ENCODE measurements at places on chromosomes 3 and 15.

- DNase-seq: no peak
Measured at GRCh38 chr3:98954791-98955604, 53.5 kb upstream of the DCBLD2 start.

DNA sequence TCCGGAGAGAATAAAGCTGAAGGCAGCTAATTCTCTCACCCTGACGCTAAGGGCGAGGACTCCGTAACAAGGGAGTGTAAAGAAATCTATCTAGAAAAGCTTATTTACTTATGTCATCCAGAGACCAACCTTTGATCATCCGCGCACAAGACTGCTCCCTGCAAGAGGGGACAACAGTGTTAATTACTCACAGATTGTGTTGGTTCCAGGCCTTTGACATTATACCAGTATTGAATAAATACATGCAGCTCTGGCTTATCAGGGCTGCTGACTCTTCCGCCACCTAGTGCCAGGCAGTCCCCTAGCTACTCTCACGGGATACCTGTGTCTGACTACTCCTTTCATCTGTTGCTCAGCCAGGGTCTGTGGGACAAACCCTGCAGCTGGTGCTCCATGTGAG lies 211.7 kb downstream of the DTWD1 start:
- no peak for DNase-seq

DNA sequence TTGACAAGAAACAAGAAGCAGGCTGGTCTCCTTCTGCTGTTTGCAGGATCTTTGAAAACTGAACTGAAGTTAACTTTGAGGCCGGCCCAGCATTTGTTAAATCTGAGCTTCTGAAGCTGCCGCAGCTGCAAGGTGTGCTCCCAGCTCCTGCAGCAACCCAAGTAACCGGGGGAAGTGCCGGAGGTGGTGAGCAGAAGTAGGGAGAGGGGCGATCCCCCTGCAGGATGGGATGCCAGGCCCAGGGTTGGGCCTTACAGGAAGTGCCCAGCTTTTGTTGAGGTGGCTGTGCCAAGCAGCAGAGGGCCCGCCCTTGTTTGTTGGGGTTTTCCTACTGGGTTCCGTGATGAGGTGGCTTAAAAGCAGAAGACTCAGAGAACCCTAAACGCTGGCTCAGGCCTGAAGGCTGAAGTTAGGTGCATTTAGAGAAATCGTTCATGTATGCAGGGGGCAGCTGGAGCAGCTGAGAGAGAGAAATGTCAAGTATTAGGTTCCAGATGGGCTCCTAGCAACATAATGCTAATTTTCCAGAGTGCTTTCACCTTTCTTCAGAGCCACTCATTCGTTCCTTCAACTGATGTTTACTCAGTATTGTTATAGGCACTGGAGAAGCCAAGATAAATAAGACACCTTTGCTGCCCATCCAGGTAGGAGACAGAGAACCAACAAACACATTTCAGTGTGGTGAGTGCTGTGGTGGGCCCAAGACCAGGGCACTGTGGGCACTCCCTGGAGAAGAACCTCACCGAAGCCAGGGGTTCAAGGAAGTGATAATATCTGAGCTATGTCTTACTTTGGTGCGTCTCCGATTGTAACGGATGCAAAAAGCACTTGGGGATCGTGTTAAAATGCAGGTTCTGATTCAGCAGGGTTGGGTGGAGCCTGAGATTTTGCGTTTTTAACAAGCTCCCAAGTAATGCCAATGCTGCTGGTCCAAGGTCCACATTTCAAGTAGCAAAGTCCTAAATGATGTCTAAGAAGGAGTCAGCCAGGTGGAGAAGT lies 42.2 kb upstream of the PLCL2 start:
- DNase-seq: peak; percentile 75

GRCh38 chr3:56960234-56960917 lies 100.1 kb upstream of the SPATA12 start:
- peak; percentile 7 for DNase-seq

- peak; percentile 5 for DNase-seq
Measured at GRCh38 chr15:94582368-94582767, 351.0 kb downstream of the MCTP2 start.

DNA sequence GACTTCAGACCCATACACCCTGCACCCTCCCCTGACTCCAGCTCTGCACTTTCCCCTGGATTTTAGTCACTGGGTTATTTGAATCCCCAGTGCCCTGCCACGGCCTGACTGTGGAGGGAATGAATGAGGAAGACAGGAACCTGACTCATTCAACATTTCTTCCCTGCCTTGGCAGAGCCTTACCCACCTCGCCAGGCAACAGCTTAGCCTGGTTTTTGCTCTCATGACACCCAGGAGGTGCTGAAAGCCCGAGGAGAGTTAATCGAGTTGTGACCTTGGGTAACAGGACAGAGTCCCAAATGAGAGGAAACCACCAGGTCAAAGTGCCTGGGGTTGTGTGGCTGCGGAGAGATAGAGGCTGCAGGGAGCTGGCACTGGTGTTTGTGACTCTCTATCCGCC lies 128.3 kb downstream of the SMAD6 start:
- no peak for DNase-seq

DNA sequence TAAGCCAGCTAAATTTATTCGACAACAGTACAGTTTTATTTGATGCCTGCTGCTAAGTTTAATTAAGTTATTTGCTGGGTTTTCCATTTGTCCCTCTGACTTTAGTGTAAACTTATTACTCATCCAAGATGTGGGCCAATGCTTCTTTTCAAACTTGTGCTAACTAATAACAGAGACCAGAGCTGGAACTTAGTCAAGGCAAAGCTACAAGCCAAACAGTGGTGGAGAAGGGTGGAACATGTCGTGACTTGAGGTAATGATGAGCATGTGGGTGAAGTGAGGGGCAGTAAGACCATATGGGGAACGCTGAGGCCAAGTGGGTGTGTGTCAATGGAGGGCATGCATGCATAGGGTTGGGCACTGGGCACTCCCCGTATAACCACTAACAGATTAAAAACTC lies 63.9 kb downstream of the NMD3 start:
- no peak for DNase-seq

GRCh38 chr3:97880267-97880666 lies 58.5 kb downstream of the CRYBG3 start:
- DNase-seq: no peak

DNA sequence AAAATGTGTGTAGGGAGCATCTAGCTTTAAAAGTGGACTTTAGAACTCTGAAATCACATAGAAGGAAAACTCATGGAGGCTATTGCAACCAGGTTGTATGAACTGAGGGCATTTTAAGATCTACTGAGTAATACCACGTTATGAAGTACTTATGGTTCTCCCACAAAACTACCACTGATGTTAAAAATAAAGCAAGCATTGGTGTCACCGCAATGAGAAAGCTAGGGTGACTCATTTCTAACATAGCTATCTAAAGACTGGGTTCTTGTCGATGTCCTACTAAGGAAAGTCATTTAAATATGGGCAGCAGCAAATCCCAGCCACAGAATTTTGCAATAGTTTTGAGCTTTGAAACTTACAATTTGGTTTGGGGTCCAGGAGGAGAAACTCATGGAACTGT lies 584.8 kb downstream of the DIPK2A start:
- DNase-seq: no peak

GRCh38 chr3:15443826-15444524 lies 16.6 kb downstream of the EAF1 start:
- DNase-seq: no peak

DNA sequence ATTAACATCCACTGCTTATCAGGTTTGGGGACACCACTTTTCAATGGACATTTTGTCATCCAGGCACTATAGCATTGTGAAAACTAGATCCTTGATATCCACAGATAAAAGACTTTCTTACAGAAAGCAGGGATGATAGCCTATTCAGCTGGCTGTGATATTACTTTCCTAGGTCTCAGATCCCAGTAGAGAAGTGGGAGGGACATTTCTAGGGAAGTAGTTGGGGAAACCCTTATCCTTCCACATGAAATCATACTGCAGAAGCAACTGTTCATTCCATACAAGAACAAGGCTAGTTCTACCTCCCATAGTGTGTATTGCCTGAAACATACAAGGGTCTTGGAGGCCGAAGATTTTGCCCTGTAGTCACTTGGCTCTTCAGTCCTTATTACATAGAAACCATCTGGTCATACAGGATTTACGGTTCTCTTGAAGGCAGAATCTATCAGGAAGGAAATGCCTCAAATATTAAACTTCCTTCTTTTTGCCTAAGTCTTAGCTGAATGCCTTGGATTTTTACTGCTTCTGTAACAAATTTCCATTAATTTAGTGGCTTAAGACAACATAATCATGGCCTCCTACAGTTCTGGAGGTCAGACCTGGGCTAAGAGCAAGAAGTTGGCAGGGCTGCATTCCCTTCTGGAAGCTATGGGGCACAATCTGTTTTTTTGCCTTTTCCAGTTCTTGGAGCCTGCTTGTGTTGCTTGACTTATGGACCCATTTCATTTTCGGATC lies 119.4 kb downstream of the ECT2 start:
- DNase-seq: no peak

GRCh38 chr3:189909573-189909972 lies 211.1 kb downstream of the P3H2 start:
- no peak for DNase-seq

DNA sequence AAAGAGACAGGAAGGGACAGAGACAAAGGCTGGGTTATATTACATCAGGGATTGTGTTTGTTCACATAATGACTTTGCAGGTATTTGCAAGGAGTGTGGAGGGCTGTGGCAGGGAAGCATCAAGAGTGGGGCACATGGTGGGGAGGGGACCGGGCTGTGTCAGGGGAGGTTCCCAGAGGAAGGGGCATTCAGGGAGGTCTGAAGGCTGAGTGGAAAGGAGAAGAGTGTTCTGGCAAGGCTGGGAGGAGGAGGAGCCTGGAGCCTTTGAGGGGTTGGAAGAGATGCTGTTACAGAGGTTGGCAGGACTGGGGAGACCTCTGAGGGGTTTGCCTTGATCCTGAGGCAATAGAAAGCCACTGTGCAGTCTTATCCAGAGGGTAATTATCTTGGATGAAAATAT lies 49.4 kb downstream of the EXOG start:
- no peak for DNase-seq

GRCh38 chr15:77527831-77528231 lies 104.9 kb downstream of the LINGO1 start:
- DNase-seq: no peak

DNA sequence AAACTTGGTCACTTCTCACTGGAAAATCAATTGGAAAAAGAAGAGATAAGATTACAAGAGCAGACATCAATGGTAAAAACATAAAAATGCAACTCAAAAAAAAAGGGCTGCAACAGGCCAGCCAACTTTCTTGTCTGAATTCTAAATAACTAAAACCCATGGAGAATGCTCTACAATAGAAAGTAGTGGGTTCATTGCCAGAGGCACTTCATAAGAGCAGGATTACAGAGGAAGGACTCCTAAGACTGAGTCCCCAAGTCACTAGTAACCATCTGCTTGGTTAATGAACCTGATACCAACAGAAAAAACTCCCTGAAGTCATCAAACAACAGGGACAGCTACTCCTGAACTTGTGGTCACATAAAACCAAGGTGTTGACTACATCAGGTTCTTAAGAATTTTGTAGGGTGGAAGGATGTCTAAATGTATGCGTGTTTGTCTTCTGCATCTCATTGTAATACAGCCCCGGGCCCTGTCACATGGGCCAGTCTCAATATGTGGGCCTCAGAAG lies 148.6 kb downstream of the IMPG2 start:
- no peak for DNase-seq

- DNase-seq: no peak
Measured at GRCh38 chr3:52257911-52258310, 12.4 kb downstream of the PPM1M start.

DNA sequence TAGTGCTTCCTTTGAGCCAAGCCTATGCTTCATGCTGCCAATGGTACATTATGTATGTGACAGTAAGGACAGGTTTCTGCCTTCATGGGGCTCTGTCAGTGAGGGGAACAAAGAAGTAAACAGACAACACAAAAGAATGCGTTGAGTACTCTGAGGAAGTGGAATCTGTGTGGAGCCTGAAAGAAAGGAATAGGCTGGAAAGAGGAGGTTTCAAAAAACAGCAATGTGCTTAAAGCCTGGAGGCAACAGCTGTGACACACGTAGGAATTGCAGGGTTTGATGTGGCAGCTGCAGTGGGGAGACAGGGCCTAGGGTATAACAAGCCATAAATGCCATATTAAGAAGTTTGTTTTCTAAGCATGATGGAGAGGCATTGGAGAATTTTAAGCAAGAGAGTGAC lies 316.7 kb downstream of the CLSTN2 start:
- no peak for DNase-seq

DNA sequence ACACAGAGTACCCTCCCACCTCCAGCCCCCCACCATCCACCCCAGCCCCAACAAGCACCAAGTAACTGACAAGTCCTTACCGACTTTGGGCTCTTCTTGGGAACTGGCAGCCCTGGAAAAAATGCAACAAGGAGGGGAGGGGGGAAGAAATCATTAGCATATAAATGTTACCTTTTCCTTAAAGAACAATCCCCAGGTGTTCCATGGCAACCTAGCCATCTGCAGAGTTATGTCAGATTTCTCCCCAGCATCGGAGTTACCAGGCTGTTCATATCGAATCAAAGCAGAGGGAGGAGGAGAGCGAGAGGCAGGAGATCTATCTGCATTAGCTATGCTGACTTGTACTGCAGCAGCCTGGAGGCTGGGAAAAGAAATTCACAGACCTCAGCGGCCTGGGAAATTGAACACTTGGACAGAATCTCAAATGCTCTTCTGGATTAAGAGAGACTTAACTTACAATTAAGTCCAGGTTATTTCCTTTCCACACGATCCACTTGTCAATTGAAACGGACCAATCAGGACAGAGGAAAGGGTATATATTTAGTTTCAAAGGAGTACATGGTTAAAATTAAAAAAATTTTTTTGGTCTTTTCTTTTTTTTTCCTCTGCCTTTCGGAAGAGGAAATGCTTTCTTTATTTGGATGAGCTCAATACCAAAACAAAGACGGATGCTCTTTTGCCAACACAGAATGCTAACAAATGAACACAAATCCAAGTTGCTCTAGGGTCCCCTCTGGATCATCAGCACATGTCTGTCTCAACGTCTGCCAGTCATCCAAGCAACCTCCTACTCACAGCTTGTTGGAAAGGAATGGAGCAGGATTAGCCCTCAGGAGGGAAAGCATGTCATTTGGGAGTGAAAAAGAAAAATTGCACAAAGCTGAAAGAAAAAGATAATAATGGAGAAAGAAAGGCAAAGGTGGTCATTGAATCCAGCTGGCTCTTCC lies 637.1 kb downstream of the MAGI1 start:
- no peak for DNase-seq

DNA sequence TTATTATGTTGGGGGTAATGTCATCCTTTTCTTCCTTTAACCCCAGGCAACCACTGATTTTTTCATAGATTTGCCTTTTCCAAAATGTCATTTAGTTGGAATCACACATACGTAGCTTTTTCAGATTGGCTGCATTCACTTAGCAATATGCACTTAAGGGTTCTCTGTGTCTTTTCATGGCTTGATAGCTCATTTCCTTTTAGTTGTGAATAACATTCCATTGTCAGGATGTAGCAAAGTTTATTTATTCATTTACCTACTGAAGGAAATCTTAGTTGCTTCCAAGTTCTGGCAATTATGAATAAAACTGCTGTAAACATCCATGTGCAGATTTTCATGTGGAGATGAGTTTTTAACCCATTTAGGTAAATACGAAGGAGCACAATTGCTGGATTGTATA lies 125.4 kb downstream of the AGBL1 start:
- no peak for DNase-seq

GRCh38 chr15:63895787-63896218 lies 62.1 kb upstream of the HERC1 start:
- DNase-seq: no peak

GRCh38 chr3:37725842-37726241 lies 135.8 kb upstream of the CTDSPL start:
- no peak for DNase-seq

GRCh38 chr3:111047042-111047441 lies 24.6 kb upstream of the NECTIN3 start:
- DNase-seq: no peak

- no peak for DNase-seq
Measured at GRCh38 chr15:27731776-27732175, 367.3 kb downstream of the OCA2 start.

Data from stimulated activated CD4-positive, alpha-beta T cell treated with anti-CD3 and anti-CD28 coated beads, Interleukin-4, amount 100 ng/mL, for 24 hours (primary cell).